NCI-H1092 treated with DMSO at 0.1 percent for 48 hours (cell line): ENCODE measurements at places on chromosomes 1 and 21.
A peak's percentile ranks its signal among the peaks of the same experiment; 100 is the strongest.

DNA sequence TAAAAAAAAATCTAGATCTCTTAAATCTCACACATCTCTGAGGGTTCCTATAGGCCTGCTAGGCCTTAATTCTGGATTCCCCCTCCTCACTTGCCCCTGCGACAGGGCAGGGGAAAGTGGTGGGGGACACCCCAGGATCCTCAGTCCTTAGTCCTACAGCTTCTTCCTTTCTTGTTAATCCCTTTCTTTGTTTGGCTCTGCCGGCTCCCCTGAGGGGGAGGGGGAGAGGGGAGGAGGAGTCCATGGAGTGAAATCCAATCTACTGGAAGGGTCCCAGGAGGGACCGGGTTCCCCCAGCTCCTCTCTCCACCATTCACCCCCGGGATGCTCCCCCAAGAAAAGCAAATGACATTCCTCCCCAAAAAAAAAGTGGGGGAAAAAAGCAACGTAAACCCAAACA lies 8.5 kb downstream of the MEX3A start:
- DNase-seq, result peak; percentile 17

- no peak for DNase-seq
Observed at GRCh38 chr1:178645808-178646200, 79.2 kb upstream of the RALGPS2 start.

GRCh38 chr1:227622739-227623475 lies 59.6 kb downstream of the ZNF678 start:
- no peak for DNase-seq

DNA sequence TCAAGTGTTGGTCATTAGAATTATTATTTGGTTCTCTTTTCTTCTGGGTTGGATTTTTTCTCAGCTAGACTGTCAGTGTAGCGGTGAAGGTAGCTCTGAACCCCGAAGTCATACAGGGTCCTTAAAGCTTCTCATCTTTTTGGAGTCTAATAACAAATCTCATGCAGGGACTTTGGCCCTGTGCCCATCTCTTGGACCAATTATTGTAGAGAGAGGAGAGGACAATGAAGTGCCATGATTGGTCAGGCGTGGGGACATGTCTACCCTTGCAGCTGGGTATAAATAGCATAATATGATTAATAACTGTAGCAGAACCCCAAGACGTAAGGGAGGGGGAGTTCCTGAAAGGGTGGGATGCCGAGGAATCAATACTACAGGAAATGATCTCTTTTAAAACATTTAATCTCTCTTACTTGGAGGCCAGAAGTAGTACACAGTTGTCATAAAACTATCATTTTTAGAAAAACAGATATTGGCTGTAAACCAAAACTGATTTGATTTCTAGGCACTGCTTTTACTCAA lies 8.8 kb downstream of the MAGI3 start:
- DNase-seq, result no peak

DNA sequence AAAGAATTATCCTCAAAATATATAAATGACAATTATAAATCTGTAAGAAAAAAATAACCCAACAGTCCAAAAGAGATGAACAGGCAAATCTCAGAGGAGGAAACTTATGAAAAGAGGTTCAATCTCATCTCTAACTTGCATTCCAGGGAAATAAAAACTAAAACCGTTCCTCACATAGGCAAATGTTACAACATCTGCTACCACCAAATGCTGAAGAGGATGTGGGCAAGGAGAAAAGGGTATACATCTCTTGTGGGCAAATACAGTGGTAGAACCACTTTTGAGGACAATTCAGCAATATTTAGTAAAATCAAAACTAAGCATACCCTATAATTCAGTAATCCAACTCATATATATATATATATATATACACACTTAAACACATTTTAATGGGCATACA lies 33.7 kb upstream of the SGIP1 start:
- DNase-seq, result no peak

GRCh38 chr1:227947676-227948492 lies at the start of gene WNT9A:
WNT9A (minus strand) TSS chr1:227947932; CDS start chr1:227947887, 45 bp downstream.
- DNase-seq, result peak; percentile 69

DNA sequence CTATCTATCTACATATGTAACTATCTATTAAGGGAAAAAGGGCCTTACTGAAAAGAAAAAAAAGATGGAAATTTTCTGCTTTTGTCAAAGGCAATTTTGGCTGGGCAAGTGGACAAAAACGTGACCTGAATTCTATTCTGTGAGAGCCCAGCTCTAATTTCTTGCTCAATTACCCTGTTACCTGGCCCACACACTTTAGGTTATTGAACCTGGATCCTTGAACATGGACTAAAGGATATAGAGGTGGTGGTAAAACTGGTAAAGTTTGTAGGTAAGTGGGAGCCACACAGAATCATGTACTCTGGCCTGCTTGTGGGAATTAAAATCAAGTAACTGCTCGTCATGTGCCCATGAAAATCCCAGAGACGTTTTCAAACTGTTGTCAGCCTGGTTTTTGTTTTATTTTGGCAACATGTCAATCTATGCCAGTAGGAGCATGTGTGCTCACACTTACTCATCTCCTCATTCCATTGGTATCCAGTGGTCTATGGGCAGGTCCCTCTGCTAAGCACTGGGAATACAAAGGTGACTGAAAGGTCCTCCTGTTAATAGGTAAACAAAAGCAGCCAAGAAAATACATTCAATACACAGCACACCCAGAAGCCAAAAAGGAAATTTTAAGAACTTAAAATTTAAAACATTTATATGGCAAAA lies 113.7 kb upstream of the WARS2 start:
- no peak for DNase-seq

GRCh38 chr1:240086726-240087125 lies 5.0 kb upstream of the FMN2 start:
- no peak for DNase-seq

DNA sequence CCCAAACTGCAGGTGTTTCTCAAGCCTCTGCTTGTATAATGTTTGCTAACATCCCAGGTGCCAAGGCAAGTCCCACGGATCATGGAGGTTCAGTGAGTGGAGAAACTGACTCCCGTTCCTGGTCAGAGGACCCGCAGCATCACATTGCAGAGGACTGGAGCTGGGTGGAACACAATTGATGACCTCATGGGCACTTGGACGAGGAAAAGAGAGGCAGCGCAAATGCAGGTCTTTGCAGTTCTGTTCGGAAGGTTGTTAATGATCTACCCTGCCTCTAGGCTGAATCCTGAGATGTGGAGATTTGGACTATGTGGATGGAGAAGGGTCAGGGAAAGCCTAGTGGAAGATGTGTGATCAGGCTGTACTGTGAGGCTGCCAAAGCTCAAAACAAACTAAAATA lies 192.9 kb downstream of the DUSP10 start:
- DNase-seq, result no peak

GRCh38 chr1:70033266-70033873 lies 172.0 kb downstream of the LRRC40 start:
- no peak for DNase-seq

GRCh38 chr1:220755309-220755708 lies 7.2 kb downstream of the MTARC2 start:
- DNase-seq, result no peak

GRCh38 chr1:96533820-96534219 lies 187.8 kb upstream of the PTBP2 start:
- no peak for DNase-seq

DNA sequence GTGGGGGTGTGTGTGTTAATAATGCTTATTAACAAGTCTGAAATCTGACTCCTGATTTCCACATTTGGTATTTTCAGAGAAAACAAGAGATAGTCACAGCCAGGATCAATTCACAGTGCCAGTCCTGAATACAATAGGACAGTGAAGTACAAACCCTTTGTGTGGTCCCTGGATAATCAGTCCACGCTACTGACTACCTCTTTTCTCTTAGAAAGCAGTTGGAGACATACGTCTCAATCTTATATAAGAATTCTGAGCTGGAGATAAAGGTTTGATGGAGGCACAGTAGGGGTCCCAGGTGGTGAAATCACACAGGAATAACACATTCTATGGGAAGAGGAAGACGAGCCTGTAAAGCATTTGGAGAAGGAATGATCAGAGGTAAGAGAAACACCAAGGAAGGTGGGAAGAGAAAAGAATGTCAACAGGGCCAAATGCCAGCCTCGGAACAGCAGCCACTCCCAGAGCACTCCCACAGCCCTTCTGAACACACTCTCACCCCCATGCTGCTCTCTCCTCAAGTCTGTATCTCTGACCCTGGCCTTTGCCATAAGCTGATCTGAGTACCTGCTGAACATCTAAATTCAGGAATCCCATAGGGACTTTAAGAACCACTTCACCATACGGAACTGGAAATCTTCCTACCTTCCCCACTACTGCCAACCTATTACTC lies 48.6 kb downstream of the TRAF5 start:
- DNase-seq, result no peak

GRCh38 chr1:106753066-106753465 lies 303.4 kb upstream of the PRMT6 start:
- DNase-seq, result no peak

GRCh38 chr1:100759188-100759587 lies 39.6 kb downstream of the VCAM1 start:
- DNase-seq, result no peak

DNA sequence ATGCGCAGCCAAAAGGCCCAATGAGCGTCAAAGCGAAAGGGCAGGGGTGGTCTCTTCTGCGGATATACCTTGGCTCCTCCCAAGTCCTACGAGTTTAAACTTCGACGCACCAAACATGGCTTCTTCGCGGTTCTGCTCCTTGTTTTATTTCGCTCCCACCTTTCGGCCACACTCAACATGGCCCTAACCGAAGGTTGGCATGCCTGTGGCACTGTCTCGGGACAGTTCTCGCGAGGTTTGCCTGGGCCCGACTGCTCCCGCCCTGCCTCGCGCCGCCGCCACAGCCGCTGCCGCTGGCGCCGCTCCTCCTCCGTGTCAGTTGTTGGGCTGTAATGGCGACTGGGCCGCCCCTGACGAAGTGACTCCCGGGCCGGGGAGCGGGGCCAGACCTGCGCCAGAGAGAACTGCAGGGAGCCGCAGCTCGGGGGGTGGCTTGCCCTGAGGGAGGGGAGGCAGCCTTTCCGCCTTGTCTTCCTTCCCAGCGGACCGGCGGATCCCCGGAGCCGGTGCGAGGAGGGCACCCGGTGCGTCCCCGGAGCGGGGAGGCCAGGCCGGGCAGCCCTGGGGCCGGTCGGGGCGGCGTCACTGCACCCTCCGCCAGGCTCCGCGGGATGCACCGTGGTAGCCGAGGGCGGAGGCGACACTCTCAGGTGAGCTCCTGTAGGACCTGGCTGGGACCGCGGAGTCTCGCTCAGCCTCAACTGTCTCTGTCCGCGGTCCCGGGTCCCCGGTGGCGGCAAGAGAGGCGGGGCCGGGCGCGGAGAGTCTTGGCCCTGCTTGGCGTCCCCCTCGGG lies at the start of gene CEP350:
Gene CEP350, plus strand, starts transcription at position 318 of the 794 bp plus-strand sequence. CDS start 31,372 bp downstream, outside the sequence.
- peak; percentile 100 for DNase-seq

GRCh38 chr1:207876131-207876530 lies 34.8 kb downstream of the CD34 start:
- DNase-seq, result no peak

DNA sequence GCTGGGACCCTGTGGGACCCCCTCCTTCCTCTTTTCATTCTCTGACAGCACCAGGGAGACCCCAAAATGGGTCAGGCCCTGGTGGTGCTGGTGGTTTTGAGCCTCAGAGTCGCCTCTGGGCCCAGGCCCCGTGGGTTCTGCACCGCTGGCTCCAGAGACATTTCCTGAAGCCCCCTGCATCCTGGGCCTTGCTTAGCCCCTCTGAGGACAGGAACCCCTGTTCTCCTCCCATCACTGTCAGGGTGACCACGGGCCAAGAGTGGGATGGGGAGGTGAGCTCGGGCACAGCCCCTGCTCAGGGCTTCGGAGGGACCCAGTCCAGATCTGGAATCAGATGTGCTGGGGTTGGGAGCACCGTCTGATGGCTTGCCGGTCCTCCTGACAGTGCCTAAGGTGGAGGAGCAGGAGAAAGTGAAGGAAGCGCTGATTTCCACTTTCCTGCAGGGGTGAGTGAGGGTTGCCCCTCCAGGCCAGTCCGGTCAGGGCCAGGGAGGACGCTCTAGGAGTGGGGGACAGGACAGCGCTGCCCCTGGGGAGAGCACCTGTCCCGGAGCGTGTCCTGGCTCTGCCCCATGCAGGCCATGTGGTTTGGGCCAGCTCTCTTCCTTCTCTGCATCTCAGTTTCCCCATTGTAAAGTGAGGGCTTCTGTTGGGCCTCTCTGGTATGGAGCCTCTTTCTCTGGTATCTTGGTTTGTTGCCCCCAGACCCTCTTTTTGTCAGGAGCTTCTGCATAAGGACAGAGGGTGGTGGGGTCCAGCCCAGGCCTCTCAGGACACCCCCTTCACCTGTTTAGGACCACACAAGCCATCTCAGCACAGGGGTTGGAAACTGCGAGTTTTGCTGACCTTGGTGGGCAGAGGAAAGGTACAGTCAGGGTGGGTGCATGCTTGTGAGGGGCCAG lies 71.0 kb downstream of the TRIM11 start:
- no peak for DNase-seq

DNA sequence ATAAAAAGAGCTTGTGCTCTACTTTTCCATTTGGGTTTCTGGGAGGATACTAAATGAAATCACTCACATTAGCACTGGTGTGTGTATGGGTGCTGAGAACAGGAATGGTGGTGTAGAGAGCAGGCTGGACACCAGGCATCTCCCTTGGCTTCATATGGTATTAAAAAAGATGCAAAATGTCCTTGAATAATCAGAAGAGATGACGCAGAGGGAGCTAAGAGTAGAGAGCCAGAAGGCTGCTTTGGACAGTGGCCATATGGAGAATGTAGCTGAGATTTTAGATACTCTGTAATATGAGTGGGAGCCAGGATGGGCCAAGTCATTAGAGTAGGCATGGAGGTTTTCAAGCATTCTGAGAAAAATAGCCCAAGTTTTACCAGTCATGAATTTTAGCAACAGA lies 112.3 kb upstream of the ZRANB2 start:
- DNase-seq, result no peak

DNA sequence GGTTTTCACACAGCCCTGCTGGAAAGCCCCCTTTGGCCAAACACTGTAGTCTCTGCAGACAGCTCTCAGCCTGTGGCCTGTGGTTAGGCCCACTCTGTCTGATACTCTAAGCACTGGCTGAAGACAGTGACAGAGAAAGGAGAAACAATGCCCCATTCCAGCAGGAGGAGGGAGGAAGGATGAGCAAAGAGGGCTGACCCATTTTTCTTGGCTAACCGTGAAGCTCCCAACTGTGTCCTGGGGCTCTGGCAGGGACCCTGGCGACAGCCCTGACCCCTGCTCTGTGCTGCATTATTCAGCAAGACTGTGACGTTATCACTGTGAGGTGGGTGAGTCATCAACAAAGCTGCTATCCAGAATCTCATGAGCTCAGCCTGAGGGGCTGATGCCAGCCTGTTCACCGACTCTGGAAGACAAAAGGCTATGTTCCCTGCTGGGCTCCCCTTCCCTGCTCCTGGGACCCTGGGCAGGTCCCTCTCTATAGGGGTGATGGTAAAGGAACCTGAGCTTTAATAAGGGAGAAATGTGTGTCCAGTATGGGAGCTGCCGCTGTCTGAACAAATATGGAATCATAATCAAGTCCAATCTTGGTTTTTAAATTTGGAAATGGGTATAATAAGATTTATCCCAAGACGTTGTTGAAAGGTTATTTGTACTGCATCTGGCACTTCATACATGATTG lies 107.0 kb downstream of the RHOU start:
- DNase-seq, result no peak

DNA sequence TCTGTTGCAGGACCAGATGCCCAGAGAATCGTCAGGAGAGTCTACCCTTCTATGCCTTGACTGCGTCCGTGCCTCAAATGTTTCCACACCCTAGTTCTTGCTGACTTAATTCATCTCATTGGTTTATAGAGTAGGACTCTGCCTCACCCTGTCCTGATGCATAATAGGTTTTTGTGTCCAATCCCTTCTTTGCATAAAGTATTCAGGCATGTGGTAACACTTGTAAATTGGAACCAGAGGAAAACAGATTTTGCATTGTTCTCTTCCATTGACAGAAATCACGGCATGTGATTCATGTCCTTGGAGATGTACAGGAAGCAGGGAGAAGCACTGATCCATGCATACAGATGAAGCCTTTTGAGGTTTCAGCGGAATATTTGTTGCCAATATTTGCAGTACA lies 29.5 kb downstream of the PLPPR5 start:
- DNase-seq, result no peak
